ENCODE measurements at places on chromosomes 13 and 19.

- peak; percentile 97 for DNase-seq
Observed at GRCh38 chr19:49118565-49119410, at the start of gene C19orf73. TSS of gene C19orf73 (minus strand) at chr19:49119143. CDS start at chr19:49119022, 121 bp downstream.

DNA sequence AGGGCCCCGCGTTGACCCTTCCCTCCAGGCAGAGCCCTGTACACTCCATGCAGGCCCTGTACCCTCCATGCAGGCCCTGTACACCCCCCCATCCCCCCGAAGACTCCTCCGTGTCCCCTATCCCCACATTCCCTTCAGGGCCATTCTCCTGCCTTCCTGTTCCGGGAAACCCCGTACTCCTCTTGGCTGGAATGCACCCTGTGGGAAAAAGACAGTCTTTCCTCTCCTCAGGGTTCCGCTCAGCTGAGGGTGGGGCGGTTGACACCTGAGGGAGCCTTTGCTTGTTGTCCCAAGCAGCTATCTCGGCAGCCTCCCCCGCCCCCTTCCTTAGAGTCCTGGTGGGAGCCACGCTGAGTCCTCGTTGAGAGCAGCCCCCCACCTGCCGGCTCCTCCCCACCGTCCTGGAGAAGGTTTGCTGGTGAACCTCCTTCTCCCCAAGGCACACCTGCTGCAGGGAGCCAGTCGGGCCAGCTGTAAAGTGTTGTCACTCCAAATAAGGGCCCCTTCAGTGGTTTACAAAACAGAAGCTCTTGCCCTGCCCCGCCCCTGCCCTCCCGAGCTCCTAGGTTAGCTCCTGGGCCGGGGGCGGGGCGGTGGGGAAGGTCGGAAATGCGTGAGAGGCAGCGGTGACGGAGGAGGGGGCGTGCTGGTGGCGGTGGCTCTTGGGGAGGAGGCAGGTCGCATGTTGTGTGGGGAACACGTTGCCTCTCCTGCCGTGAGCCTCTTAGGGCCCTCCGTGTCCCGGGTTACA is 1.5 kb downstream of the GNA11 start:
- peak; percentile 51 for DNase-seq

DNA sequence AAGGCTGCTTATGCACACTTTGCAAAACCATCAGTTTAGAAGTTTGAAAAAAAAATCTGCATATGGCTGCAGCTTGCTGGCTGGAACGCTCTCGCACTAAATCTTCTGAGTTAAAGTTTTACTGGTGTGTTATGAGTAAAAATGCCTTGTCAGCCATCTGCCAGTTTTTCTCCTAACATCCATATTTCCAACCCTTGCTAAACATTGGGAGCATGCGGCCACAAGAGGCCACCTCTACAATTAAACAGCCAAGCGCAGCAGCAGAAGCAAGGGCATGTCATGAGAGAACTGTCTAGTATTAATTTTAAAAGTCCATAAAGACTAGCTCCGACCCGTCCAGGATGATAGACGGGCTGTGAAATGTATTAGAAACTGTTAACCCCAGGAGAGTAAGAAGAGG is 248.3 kb downstream of the TSHZ3 start:
- no peak for DNase-seq

DNA sequence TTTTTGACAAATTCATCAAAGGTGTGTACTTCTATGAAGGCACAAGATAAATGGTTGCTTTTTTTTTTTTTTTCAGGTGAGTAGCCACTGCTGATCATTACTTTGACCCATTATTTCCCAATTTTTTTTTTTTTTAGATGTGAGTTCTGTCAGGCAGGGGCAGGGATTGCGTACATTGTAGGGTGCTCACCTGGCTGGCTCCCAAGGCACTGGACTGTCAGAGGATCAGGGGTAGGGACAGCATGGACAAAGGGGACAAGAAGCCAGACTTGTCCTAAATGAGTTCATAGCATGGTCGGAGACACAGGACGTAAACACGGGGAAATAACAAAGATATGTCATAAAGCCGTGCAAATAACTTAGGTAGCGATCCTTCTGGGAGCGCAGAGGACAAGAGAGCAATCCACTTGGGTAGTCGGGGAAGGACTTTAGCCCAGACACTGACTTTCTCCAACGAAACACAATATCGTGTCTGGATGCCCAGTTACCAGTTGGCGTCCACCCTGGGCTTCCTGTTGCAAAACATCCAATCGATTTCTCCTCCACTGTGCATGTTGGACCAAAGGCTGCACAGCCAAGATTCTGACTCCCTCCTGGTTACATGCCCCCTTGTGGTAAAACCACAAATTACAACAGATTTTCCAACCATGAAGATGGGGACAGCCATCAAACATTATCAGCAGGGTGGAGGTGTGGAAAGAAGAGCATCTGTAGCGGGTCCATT is 27.5 kb upstream of the KATNAL1 start:
- DNase-seq, result peak; percentile 66

GRCh38 chr19:46586294-46586693 is 14.8 kb upstream of the CALM3 start:
- no peak for DNase-seq

DNA sequence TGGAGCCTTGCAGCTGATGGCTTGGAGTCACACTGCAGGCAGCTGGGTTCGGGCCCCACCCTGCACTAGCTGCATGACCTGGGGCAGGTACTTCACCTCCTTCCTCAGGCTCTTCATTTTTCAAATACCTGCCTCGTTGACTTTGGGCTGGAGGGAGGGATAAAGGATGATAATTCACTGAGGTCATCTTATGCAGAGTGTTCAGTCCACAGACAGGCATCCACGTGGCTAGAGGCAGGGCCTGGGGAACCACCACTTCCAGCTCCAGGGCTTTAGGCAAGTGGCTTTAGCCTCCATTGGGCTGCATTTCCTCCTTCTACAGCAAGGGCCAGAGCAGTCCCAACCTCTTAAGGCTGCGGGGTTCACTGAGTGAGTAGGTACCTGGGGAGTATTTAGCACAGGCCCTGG is 84.8 kb downstream of the SIPA1L3 start:
- DNase-seq, result no peak

GRCh38 chr13:70324519-70324918 is 216.3 kb upstream of the KLHL1 start:
- DNase-seq, result no peak
